ENCODE measurements at places on chromosomes 3 and 15.

GRCh38 chr15:42053010-42053409 lies 32.2 kb upstream of the PLA2G4E start:
- no peak for DNase-seq

- DNase-seq, result no peak
These were observed 26.6 kb downstream of the QTRT2 start for GRCh38 chr3:114083112-114083511.

GRCh38 chr15:39575180-39575579 lies 5.7 kb upstream of the THBS1 start:
- DNase-seq, result no peak

DNA sequence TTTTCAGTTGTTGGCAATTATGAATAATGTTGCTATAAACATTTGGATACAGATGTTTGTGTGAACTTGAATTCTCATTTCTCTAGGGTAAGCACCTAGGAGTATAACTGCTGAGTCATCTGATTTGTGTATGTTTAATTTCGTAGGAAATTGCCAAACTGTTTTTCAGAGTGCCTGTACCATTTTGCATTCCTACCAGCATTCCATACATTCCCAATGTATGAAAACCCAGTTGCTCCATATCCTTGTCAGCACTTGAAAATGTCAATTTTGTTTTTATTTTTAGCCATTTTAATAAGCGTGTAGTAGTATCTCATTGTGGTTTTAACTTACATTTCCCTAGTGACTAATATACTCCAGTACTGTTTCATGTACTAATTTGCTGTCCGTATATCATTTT lies 98.5 kb upstream of the TSC22D2 start:
- DNase-seq, result no peak

- no peak for DNase-seq
These were observed 154.8 kb downstream of the RAB11A start for GRCh38 chr15:66024116-66024515.

GRCh38 chr3:49940667-49941249 lies 808 bp downstream of the RBM6 start:
- DNase-seq, result no peak

GRCh38 chr3:139430493-139430892 lies 41.0 kb upstream of the COPB2 start:
- DNase-seq, result no peak

- DNase-seq, result no peak
These were observed 1.1 kb downstream of the GASK1A start for GRCh38 chr3:42980209-42980608.

DNA sequence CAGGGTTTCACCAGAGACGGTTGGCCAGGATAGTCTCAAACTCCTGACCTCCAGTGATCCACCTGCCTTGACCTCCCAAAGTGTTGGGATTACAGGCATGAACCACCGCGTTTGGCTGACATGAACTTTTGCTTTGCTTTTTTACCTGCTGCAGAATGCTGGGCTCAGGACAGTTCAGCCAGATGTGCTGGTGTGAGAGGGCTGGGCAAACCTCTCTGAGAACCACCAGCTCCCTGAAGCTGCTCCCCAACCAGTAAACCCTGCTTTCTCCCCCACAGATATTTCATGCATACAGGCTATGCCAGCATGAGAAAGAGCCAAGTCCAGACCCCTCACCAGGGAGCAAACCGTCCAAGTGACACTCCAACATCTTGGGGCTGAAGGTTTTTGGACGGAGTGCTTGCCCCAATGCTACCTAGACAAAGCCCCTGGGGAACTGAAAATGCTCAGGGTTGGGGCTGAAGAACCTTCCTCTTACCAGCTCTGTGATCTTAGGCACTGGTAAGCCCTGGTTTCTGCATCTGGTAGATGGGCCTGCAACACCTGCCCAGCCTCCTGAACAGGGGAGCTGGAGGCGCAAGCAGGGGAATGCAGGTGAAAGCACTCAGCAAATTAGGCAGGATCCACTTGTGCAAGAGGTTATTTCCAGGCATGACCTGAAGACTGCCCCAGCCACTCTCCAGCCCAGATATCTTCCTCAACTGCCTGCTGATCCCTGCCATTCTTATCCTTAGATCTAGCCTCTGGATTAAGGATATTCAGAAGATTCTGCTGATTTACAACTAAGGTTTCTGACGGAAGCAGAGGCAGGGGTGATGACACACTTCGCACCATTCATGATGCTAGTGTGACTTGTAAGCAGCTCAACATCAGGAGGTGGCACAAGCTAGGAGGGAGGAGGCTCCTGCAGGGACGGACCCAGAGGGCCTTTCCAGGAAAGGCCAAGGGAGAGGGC lies 78.8 kb downstream of the TLE3 start:
- DNase-seq, result no peak

- no peak for DNase-seq
These were observed 44.5 kb downstream of the KY start for GRCh38 chr3:134606033-134607025.

GRCh38 chr3:150345021-150345538 lies 63.0 kb upstream of the TSC22D2 start:
- DNase-seq, result no peak

DNA sequence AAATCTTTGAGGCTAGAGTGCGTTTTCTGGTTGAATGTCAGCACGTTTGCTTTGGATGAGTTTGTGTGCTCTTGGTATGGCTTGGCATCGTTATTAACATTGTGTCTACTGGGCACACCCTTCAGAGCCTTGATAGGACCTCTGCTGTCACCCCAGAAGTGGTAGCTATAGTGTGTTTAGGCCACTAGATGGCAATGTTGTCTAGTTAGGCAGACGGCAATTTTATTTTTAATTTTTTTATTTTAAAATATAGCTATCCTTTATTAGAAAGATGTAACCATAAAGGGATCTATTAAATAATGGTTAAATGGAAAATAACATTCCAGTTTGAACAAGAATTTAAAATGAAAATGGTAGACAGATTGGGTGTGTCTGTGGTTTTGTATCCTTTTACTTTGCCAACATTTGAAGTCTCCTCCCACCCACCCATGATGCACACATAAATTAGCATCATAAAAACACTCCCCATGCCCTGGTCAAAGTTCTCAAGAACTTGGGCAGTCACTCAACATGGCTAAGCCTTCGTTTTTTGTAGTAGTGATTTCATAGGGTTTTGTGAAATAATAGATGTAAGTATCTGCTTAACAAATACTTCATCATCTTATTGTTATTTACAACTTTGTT lies 200.7 kb downstream of the KCNH8 start:
- peak; percentile 23 for DNase-seq

All from brain (organoid and tissue), 16 donors.